Inflammatory macrophage (primary cell): ENCODE measurements at places on chromosomes 5 and 9.
A peak's percentile ranks its signal among the peaks of the same experiment; 100 is the strongest.

- DNase-seq: no peak
Measured at GRCh38 chr9:110850401-110851135, 182.0 kb downstream of the MUSK start.

DNA sequence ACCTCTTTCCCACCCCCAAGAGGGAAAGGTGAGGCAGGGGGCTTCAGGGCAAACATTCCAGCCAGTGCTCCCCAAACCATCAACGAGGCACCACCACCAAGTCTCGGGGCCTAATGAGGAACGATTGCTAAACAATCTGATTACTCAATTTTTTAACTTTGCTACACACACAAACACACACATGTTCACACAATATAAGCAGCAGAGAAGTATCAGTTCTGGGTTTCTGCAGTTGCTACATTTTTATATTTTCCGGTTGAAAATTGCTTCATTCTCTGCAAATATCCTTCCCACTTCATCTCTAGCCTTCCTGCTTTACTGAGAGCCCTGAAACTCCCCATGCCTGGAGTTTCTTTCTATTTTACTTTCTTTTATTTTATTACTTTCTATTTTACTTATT is 60.2 kb downstream of the FEM1C start:
- peak; percentile 93 for DNase-seq

DNA sequence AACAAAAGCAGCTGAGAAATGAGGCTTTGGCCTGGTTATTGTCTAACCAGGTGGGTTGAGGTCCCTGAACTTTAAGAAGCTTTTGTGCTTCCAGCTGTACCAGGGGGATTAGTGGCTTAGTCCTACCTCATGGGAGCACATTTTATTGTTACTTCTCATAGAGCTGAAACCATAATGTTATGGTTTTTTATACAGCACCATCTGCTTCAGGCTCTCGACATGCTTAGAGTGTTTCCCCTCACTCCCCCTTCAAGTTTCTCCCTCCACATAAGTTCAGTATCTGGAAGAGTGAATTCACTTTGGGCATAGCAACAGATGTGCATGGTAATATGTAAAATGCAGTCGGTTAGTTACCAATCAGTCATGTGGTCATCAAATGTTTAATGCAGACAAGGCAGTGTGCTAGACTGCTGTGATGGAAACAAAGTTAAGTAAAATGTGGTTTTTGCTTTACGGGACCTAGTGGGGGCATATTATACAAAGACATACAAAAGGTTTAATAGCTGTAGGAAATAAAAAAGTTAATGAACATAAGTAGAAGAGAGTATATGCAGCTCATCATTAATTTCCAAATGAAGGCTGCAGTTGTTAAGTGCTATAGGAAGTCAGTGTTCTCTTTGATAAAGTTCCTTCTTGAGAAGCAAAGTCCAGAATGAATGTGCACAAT is 95.9 kb upstream of the SPRY4 start:
- no peak for DNase-seq

GRCh38 chr5:14722923-14723322 is 58.4 kb downstream of the OTULIN start:
- DNase-seq: no peak

DNA sequence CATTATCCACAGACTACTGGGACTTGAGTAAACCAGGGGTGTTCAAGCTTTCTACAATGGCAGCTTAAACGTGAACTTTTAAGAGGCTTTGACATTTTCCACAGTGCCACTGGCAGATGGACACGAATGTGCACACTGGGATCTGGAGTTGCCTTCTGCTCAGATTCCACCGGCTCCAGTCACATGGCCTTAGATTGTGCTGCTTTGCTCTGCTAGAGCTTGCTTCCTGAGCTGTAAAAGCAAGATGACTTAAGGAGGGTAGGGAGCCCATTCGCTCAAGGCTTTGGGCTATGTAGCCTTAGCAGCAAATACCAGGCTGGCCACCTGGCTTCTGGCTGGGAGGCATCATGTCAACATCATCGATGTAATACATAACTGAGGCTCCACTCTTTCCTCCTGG is 436.9 kb downstream of the MED10 start:
- no peak for DNase-seq
